Naive B cell (primary cell): ENCODE measurements at places on chromosomes 12 and 14. TPM values are rescaled to one million over a fixed set of nuclear protein-coding genes. Genes with fewer than 3 reads are reported as not detected.

DNA sequence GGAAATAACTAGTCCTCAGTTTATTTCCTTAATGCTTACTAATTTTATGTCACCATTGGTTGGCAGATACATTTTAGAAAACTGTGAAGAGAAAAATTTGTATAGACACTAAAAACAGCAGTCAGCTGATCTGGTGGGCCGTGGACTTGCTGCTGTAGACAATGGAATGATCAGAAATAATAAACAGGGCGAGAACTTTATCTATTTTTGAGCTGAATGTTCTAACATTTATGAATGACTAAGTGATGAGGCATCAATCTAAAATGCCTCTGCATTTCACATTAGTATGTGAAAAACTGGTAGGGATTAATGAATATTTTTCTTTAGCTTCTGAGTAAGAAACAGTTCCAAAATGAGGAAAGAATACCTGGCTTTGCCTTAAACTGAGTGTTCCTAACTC, 24.8 kb upstream of the PKP2 start:
- no peaks in the 10 kb centered on the region for H3K27me3 ChIP-seq
- H3K27ac ChIP-seq, result no peak overlapping the region
- no peaks in the 10 kb centered on the region for H3K36me3 ChIP-seq
- no peak for DNase-seq

- peaks cover 12% of the 10 kb centered on the region for H3K4me1 ChIP-seq
- no peak overlapping the region for H3K27ac ChIP-seq
- H3K4me3 ChIP-seq, result no peak overlapping the region
- DNase-seq, result no peak
- no peaks in the 10 kb centered on the region for H3K27me3 ChIP-seq
These were observed 132.4 kb downstream of the GCH1 start for GRCh38 chr14:54769951-54770863.

The MAP1LC3B2 gene
- polyA plus RNA-seq, result 6.5 TPM

DNA sequence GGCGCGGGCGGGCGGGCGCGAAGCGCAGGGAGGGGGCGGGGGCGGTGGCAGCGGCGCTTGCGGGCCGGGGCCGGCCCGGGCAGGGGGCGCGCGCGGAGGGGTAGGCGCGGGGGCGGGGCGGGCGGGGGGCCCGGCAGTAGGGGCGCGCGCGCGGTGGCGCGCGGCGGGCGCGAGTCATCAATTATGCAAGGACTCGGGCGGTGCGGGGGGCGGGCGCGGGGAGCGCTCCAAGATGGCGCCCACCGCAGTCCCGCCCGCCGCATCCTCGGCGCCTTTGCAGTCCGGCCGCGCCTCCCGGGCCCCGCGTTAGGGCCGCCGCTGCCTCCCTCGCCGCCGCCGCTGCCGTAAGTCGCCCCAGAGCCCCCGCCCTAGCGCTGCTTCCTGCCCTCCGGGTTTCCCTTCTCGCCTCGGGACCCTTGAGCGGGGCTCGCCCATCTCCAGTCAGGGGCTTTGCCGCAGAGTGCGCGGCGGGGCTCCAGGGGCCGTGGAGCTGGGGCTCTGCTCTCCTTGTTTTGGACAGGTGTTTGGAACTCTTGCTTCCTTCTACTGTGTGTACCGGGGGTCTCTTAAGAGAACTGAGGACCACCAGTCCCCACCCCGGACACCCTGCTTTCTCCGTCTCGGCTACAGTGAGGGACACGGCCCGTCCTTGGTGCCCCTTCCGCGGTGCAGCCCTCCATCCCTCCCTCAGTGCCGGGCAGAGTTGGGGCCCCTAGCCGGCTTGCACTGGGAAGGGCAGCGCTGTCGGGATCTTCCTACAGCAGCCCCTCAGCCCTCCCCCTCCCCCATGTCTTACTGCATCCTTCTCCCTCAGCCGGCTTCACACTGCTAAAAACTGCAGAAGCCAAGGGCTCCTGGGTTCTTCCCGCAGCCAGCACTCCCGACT, at the start of gene SCN8A:
Gene SCN8A (plus strand): TSS at position 218 of the 886 bp plus-strand sequence. CDS start 71,585 bp downstream, outside the sequence.
- peak; percentile 24 for DNase-seq
- H3K4me3 ChIP-seq, result peak within 1 kb of the TSS; percentile 83
- peaks cover 68% of the 10 kb centered on the region for H3K27me3 ChIP-seq
- H3K4me1 ChIP-seq, result peaks cover 17% of the 10 kb centered on the region
- H3K27ac ChIP-seq, result no peak within 1 kb of the TSS

- H3K36me3 ChIP-seq, result peaks cover 7% of the 10 kb centered on the region
- H3K4me3 ChIP-seq, result no peak overlapping the region
These were observed 187.5 kb upstream of the EEA1 start for GRCh38 chr12:93116632-93117031.

DNA sequence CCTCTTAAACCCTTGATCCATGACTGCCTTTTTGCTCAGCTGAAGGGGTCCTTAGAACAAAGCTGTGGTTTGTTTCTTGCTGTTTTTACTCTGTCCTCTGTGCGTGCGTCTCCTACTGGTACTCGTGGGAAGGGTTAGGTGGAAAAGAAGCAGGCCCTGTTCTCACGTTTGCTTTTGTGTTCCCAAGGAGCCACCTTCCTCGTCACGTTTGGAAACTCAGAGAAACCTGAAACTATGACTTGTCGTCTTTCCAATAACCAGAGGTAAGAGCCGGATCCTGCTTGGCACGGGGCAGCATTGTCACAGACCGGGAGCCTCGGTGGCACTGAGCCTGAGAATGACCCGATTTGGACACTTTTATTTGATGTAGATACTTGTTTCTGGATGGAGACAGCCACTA, 13.1 kb downstream of the ZFYVE21 start:
- no peaks in the 10 kb centered on the region for H3K27me3 ChIP-seq
- no peak for DNase-seq
